Stimulated activated CD4-positive, alpha-beta T cell treated with anti-CD3 and anti-CD28 coated beads, Interleukin-15, amount 100 ng/mL, for 1 hour (primary cell): ENCODE measurements at places on chromosomes 7 and 10.

DNA sequence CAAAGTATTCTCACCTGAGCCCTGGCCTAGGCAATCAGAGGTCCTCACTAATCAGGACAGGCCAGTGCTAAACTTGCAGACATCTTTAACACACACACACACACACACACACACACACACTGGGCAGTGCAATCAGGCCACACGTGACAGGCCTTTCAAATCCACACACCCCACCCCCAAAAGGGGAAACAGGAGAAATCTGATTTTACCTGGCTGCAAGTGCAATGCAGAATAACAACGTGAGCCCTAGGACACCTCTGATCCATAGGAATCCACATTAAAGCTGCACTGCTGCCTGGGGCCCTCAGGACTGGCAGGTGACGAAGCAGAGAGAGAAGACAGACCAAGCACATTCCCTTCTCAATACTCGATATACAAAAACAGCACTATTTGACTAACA lies 218.9 kb downstream of the FAM107B start:
- DNase-seq = no peak

DNA sequence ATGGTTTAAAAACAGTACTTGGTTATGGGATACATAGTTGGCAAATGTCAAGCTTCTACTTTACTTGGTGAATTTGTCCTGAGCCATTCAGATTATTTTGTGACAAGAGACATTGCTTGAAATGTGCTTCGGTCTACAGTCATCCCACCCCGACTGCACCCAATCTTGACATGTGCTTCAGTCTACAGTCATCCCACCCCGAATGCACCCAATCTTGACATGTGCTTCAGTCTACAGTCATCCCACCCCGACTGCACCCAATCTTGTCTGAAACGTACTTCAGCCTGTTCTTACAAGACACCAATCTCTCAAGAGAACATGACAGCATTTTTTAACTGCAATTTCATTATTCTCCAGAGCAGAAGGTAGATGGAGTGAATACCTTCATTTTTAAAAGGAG lies 47.8 kb downstream of the PRKCQ start:
- DNase-seq = no peak

DNA sequence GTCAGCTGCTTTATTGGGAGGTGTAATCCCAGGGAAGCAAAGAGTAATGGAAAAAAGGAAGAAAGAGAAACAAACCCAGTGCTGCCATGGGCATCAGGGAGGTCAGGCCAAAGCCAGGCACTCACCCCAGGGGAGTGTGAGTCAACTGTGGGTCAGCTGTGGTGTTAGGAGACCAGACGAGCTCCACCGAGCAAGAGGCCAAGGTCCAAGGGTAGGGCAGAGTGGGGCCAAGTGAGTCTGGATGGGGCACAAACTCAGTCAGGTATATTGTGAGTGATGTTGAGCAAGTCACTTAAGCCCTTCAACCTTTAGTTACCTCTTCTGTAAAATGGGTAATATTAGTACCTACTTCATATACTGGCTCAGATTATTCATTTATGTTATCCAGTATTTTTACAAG lies 30.4 kb upstream of the CDK13 start:
- DNase-seq = no peak

- DNase-seq = no peak
Observed at GRCh38 chr7:151088856-151089699, 2.8 kb downstream of the AGAP3 start.

- no peak for DNase-seq
Observed at GRCh38 chr10:73843261-73843660, 31.1 kb downstream of the CAMK2G start.

GRCh38 chr7:156842317-156842716 lies 50.7 kb downstream of the LMBR1 start:
- no peak for DNase-seq

GRCh38 chr7:156056534-156056933 lies 244.3 kb upstream of the SHH start:
- DNase-seq = no peak

DNA sequence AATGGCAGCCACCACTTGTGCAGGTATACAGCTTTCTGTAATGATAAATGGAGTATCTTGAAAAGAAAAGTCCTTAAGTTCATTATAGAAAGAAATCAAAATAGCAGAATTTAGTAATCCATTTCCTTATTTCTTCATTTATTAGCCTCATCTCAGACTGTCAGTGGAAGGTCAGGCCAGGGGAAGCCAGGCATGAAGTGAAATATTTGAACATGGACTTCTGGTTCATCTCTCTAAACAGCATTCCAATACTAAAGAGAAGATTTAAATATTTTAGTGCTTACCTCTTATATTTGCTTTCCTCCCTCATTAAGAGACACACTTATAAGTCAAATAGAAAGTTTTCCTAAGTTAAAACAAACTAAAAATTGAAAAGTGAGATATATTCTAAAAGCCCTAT lies 26.8 kb downstream of the TRDMT1 start:
- DNase-seq = no peak

DNA sequence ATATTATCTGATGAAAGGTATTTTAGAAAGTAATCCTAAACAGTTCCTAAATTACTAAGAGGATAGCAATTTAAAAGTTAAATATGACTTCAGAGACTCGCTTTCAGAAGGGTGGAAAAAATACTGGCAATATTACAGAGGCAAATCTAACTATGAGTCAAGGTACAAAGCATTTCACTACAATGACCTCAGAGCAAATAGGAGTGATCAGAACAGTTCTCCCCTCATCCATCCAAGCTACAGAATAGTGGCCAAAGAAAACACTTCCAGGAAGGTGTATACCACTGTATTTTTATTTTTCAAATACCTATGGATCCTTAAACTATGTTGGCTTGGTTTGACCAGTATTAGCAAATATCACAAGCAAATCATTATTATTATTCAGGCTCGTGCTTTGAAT lies 112.8 kb upstream of the ODAD2 start:
- no peak for DNase-seq

- no peak for DNase-seq
Observed at GRCh38 chr7:41942468-41943093, 239.7 kb upstream of the INHBA start.

GRCh38 chr10:21637795-21638194 lies 103.8 kb downstream of the MLLT10 start:
- DNase-seq = no peak

DNA sequence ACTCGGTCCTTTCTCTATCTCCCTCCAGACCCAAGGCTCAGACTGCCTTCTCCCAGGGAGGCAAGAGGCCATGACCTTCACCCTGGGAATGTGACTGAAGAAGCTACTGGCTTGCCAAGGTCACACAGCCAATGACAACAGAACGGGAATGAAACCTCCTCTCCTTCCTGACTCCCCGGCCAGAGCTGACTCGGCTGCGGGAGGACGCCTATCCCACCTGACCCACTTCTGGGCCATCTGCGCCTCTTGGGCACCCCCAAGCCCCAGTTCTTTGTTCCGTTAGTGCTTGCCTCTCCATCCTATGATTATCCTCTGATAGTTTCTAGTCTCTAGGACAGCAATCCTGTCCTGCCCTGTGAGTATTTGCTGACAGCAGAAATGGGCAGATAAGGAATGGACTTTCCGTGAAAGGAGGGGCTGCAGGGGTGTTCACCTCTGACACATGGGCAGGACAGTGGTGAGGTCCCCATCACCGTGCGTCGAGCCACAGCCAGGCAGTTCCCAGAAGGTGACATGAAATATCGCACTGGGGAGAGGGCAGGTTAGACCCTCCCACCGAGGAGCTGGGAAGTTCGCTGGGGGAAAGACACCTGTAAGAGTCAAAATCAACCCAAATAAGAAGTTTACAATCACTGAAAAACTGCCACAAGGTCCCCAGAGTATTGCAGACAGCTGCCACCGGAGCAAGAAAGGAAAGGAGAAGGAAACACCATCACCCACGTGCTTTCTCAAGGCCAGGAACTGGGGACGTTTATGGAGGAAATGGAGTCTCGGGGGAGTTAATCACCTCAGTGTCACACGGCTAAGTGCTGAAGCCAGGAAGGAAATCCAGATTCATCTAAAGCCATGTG lies 63.0 kb downstream of the INSIG1 start:
- DNase-seq = no peak

- no peak for DNase-seq
Observed at GRCh38 chr10:34885898-34886297, 70.8 kb upstream of the PARD3 start.

DNA sequence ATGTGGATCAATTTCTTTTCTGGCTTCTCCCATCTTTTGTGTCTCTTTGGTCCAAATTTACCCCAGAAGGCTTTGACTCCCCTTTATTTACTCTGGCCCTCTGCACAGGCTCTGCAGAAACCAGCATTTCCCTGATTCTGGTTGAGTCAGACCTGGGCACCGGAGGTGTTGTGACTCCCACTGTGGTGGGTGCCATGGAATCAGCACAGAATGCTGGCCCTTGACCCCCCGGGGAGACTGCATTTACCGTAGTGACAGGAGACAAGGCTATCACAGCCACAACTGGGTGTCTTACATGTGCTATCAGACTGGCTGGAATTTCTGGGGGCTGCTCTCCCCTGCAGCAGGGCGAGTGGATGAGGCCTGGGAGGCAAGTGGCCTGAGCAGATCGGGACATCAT lies 37.6 kb downstream of the PLXDC2 start:
- DNase-seq = no peak

DNA sequence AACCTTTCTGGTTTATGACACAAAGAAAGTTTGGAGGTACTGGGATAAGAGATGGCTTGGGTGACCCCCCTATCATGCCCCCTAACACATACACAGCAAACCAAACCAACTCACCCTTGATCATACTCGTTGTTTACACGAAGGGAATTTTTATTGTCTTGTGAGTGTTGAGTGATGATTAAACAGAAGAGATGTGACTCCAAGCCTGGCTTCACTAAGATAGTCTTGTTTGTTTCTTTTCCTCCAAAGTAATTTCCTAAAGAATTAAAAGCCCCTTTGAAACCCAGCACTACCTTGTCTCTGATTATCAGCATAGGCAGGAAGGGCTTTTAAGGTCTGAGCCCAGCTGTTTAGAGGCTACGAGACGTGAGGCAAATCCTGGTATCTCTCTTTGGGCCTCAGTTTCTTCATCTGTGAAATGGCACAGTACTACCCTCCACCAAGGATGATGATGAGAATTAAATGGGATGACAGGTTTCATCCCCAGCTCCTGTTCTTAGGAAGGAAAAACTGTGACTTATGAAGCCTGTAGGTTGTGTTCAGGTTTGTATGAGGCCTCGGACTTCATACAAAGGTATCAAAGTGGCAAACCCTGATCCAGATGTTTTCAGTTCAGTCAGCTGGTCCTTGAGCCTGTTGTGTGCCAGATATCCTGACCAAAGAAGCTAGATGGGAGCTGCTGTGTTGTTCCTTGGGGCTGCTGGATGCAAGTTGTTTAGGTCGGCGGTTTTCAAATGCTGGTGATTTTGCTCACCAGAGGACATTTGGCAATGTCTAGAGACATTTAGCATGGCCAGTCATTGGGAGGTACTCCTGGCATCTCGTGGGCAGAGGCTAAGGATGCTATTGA lies 51.8 kb downstream of the TCF7L2 start:
- DNase-seq = no peak

DNA sequence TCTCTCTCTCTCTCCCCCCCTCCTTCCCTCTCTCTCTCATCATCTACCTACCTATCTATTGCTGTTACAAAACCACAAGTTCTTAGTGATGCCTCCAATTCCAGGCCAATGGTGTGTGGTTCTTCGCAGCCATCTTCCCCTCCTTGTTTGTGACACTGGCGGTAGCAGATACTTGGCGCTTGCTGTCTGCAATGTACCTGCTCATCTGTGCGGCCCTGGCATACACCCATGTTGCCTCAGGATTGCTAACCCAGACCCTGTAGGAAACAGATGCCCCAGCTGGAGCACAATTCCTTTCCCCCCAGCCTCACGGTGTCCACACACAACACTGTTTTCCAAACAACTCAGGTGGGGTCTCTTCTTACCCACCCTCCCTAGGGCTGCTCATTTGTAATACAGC lies 13.6 kb upstream of the DPYSL4 start:
- no peak for DNase-seq

DNA sequence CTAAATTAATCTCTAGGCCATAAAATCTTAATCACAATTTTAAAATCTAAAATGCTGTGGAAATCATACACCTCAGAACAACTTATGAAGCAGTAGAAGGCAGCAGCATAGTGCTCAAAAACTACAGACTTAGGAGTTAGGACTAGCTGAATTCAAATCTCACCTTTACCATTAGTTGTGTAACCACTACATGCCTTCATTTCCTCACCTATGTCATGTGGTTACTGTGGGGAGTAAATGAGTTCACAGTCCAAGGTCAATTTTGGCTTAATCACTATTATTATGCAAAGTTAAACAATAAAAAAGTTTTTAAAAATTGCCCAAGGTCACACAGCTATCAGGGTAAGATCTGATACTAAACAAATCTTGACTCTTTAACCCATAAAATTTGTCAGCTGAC lies 37.0 kb downstream of the SNX13 start:
- no peak for DNase-seq

- DNase-seq = no peak
Observed at GRCh38 chr7:90816511-90817142, 220.5 kb downstream of the CDK14 start.

GRCh38 chr10:95221124-95221523 lies 27.1 kb downstream of the ACSM6 start:
- no peak for DNase-seq

DNA sequence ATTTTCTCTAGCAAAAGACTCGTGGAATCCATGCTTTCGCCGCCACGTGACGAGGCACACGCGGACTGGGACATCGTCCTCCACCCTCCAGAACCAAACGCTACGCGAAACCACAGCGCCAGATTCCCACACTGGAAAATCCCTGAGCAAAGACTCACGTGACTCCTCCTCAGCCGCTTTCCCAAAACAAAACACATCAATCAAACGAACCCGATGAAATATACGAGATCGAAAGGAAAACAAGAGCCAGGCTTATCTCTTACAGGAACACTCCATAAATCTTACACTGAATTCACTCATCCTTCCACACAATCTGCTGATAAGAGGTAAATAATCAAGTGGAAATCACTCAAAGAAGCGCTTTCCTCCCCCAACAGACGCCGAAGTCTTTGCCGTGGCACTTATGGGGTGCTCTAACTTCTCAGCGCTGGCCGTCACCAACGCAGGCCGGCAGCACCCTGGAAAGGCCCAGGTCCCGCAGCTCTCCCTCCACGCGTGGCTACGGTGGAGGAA lies 23.8 kb downstream of the DIP2C start:
- DNase-seq = no peak

- DNase-seq = no peak
Observed at GRCh38 chr10:49071160-49071761, 44.1 kb downstream of the VSTM4 start.

GRCh38 chr10:126599949-126600682 lies 70.4 kb downstream of the C10orf90 start:
- no peak for DNase-seq

GRCh38 chr7:512541-513311 lies 6.9 kb downstream of the PDGFA start:
- no peak for DNase-seq

DNA sequence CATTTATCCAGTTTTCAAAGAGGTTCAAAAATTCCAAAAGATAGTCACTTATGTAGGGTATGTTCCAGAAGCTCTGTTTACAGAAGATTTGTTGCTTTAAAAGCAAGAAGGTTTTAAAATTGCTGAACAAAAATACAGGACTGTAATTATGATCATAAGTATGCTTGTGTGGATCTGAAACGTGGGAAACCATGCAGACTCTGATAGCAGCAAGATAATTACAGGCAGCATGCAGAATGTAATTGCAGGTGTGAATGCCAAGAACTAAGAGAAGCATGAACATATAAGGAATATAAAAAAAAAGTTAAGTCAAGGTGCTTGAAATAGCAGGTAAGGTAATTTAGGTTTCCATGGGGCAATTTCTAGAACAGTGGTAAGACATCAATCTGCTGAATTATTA lies 405.7 kb downstream of the ARL4A start:
- no peak for DNase-seq
